ENCODE measurements at places on chromosomes 11 and 22. TPM values are rescaled to one million over a fixed set of nuclear protein-coding genes. Genes with fewer than 3 reads are reported as not detected.

The MCHR1 gene
- 0.35 TPM for polyA plus RNA-seq

The DEFB131B gene
- polyA plus RNA-seq, result 2.3 TPM

The PVALB gene
- polyA plus RNA-seq, result 5.1 TPM

The KRTAP5-7 gene
- 0.33 TPM for polyA plus RNA-seq

The MS4A10 gene
- polyA plus RNA-seq, result 0.13 TPM

The KDELR3 gene
- 11.7 TPM for polyA plus RNA-seq

The MRGPRX1 gene
- not detected for polyA plus RNA-seq

The HIKESHI gene
- polyA plus RNA-seq, result 53.7 TPM

The MMP13 gene
- 0.13 TPM for polyA plus RNA-seq

The EFCAB6 gene
- polyA plus RNA-seq, result 5.9 TPM

The POTEH gene
- not detected for polyA plus RNA-seq

The SMIM35 gene
- polyA plus RNA-seq, result 0.05 TPM

The LMNTD2 gene
- 5.6 TPM for polyA plus RNA-seq

The GRAMD1B gene
- 15.5 TPM for polyA plus RNA-seq

The INPP5J gene
- 7.8 TPM for polyA plus RNA-seq

The SPON1 gene
- polyA plus RNA-seq, result 95.2 TPM

The RCOR2 gene
- 17.2 TPM for polyA plus RNA-seq

DNA sequence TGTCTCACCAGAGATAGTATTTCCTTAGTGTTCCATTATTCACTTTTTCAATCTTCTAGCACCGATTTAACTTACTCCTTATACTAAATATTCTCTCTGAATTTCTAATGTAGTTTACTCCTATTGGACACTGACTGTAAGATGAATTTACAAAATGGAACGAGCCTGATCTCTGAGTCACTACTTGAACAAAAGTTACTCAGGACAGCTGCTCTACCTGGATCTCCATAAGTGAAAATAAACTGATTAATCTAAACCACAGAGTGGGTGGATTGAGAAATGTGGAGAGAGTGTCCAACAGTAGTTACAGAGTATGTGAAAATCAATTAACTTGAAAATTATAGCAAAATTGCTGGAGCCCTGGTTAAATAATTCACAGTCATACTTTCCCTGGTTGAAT, 141.7 kb upstream of the CHORDC1 start:
- DNase-seq, result no peak

DNA sequence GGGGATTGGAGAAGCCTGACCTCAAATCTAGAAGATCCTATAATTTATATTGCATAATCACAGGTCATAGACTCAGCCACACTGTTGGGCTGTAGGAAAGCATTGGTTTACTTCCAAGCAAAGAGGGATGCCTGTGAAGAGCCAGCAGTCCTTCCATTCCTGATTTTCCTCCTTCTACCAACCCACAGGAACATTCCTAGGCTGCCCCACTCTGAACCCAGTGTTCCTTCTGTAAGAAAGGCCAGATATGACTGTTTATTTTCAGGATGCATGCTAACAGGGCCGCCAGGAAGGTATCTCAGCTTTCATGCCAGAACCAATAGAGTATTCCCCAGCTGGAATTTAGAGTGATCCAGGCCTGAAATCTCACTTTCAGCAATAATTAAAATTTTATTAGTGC, 197.1 kb downstream of the ETS1 start:
- DNase-seq, result no peak

DNA sequence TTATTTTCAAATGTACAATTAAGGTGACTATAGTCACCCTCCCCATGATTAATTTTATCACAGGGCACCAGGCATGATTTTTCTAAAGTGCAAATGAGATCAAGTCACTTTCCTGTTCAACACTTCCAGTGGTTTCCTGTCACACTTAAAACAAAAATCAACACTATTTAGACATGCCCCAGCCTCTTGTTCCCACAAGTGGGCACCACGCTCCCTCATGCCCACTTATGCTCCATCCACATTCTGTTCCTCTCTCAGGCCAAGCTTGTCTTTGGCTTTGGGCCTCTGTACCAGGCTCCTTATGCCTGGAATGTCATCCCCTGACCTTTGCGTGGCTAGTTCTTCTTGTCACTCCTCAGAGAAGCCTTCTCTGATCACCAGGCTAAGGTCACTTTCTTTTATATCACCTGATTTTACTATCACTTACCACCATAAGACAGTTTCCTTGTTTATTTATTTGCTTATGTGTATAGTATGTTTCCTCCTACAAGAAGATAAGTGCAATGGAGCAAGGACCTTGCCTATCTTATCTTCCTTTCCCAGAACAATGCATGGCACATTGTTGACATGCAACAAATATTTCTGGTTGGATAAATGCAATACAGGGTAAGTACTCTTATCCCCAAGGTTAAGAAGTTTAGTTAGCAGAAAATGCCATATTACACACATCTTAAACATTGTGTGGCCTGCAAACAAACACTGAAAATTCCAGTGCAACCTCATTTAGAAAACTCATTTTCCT, 50.9 kb upstream of the PANX1 start:
- DNase-seq, result no peak

DNA sequence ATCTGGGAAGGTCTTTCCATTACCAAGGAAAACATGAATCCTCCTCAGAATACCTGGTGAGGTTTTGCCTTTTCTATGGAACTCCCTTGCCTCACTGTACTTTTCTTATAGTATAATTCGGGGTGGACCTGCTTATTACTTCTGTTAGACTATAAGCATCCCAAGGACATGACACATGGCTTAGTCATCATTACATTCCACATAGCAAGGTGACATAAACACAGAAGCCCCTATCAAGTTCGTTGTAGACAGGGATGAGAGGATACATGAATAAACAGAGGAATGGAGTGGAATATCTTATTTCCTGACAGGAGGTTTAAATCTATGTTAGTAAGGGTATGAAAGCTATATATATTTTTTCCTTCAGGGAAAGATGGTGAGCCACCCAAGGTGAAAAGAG, 532.2 kb upstream of the CCDC90B start:
- no peak for DNase-seq

GRCh38 chr22:19291218-19291579, 320 bp downstream of the CLTCL1 start:
- DNase-seq, result no peak

DNA sequence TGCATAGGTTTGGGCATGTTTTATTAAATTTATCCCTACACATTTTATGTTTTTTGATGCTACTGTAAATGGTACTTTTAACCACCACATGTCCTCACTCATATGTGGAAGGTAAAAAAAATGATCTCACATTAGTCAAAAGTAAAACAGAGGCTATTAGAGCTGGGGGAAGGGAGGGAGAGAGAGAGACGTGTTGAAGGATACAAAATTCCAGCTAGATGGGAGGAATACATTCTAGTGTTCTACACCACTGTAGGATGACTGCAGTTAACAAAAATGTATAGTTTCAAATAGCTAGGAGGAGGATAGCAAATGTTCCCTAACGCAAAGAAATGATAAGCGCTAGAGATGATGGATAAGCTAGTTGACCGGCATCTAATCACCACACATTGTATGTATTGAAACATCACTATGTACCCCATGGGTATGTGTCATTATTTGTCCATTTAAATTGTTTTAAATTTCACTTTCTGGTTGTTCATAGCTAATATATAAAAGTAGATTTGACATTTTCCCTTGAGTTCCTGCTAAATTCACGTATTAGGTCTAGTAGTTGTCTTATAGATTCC, 9.9 kb upstream of the GNB1L start:
- no peak for DNase-seq

DNA sequence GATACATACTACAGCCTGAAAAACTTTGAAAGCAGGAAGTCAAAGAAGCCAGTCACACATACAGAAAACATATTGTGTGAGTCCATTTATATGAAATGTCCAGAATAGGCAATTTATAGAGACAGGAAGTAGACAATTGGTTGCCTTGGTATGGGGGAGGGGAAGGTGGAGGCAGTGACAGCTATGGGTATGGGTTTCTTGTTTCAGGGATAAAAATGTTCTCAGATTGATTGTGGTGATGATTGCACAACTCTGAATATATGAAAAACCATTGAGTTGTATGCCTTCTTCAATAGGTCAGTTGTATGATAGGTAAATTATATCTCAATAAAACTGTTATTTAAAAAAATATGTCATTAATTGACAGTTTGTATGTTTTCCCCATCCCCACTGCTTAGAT, 137.6 kb downstream of the SNX19 start:
- no peak for DNase-seq

GRCh38 chr11:103948187-103948763, 88.2 kb upstream of the DDI1 start:
- no peak for DNase-seq

GRCh38 chr11:7551571-7551970, 37.8 kb downstream of the PPFIBP2 start:
- no peak for DNase-seq

DNA sequence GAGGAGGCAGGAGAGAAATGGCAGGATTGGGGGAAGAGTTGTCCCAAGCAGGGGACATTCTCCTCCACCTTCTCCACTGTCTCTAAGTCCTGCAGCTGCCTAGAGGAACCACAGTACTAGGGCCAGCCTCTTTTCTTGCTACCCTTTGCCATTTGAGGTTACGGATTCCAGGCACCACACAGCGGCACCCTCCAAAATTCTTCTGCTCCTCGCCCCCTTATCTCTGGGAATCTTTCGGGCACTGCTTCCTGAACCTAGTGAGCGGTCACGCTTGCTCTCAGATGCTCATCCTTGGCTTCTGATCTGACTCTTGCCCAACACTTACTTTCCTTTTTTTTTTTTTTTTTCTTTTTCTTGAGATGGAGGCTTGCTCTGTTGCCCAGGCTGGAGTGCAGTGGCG, 26.6 kb upstream of the XBP1 start:
- DNase-seq, result no peak

DNA sequence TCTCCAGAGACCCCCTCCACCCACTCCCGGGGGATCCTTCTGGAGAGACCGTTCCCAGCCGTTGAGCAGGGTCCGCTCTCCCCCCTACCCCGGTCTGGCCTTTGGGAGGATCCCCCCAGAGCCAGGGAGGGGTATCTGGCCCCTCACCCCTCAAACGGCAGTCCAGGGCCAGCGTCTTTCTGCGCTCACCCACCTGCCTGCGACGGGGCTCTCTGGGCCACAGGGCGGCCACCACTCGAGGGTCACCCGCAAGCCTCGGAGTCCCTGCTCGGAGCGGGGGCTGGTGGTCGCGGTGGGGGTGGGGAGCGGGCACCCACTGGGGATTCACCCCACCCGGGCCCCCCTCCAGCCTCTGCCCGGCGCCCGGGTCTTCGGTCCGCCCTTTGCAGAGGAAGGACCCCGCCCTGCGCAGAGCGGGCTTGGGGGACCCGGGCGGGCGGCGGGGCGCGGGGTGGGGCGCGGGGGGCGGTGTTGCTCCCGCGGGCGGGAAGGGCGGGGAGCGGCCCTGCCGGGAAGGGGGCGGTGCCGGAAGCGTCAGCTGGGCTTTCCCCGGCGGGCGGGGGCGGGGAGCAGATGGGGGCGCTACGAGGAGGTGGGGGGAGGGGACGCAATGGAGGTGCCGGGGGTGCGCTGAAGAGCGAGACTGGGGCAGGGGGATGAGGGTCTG, 16.6 kb downstream of the CRELD2 start:
- no peak for DNase-seq

DNA sequence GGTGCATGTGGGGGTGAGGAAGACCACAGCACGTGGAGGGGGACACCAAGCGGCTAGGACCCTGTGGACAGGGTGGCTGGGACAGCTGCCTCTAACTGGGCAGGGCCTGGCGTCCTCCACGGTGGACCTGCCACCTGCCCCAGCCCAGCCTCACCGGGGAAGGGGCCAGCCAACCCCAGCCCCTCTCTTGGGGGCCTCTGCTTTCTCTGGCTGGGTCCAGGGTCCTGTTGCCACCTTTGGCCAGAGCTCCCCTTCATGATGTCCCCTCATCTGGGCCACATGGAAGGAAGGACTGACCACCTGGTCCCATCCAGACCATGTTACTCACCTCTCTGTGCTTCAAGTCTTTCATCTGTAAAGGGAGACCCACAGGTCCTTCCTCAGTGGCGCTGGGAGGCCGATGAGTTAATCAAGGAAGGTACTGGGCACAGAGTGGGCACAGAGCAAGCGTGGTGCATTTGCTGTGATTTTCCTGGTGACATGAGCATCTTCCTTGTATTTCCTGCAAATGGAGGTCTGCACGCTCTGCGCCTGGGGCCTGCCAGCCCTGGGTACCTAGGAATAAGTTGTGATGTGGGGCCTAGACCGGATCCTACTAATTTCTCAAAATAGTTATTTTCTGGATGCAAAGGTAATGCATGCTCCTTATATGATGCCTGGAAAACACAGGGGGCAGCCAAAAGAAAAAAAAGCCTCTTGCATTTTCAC, 538.4 kb downstream of the TBC1D22A start:
- no peak for DNase-seq

- no peak for DNase-seq
Observed at GRCh38 chr11:20611892-20612291, 12.5 kb downstream of the SLC6A5 start.

DNA sequence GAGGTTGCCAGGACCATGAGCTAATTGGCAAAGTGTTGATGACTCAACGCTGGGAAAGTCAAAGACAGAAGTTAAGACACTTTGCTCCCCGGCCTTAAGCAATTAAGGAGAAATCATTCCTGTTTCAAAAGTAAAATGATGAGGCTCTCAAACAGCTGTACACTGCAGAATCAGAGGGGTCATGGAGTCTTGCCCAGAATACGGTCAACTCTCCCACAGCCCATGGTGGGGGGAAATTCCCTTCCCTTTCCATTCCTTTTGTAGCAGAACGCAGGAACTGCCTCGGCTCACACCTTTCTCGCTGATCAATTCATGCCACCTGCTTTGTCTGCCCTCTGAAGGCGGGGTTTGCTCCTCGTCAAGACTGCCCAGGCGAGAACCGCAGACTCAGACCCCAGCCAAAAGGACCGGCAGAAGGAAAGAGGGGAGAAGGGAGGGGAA, 52.8 kb downstream of the MN1 start:
- no peak for DNase-seq

DNA sequence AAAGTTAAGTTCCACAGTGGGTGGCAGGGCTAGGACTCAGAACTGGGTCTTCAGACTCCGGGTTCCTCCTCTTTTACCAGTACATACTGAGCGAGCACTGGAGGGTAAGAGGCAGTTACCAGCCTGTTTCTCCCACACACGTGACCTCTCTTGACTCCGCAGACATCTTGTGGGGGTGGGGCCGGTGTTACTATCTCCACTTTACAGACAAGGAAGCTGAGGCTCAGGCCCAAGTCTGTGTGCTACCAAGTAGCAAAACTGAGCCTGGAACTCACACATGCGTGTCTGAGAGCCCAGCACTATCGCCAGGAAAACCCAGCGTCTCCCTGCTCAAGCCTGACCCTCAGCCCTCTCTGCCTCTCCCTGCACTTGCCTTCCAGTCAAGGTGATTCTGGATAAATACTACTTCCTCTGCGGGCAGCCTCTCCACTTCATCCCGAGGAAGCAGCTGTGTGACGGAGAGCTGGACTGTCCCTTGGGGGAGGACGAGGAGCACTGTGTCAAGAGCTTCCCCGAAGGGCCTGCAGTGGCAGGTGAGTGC, 16.0 kb upstream of the SMIM35 start:
- DNase-seq, result no peak

GRCh38 chr11:70603756-70604211, 205.5 kb downstream of the CTTN start:
- DNase-seq, result no peak

Measured in left renal cortex interstitium (tissue), 4 donors.